H1 (cell line): ENCODE measurements at places on chromosomes 1 and 21.

DNA sequence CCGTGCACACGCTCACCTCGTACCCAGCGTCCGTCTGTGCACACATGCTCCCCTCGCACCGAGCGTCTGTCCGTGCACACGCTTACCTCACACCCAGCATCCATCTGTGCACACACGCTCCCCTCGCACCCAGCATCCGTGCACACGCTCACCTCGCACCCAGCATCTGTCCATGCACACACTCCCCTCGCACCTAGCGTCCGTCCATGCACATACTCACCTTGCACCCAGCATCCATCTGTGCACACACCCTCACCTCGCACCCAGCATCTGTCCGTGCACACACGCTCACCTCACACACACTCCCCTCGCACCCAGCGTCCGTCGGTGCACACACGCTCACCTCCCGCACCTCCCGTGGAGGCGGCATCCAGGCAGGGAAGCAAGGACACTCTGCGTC lies 24.4 kb upstream of the COL18A1 start:
- DNase-seq: no peak

DNA sequence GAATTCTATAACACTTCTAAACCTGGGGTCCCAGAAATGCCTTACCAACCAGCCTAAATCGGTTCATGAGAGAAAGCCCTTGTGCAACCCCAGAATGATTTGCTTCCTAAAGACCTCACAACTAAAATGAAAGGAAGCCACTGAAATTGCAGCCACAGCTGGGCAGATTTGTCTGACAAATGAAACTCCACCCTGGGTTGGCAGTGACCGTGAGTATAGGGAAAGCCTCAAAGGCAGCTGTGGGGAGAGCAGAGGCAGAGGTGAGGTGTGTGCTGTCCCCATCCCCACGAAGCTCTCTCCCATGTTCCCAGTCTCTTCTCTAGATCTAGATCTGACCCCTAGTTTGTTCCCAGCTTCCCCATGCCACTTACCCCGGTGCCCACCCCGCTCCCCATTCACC lies 23.1 kb downstream of the RHBDL2 start:
- no peak for DNase-seq

- no peak for DNase-seq
Observed at GRCh38 chr1:29644812-29645211, 408.5 kb downstream of the PTPRU start.

- DNase-seq: no peak
Observed at GRCh38 chr1:85494074-85494903, 29.3 kb upstream of the DDAH1 start.

GRCh38 chr1:94734963-94735901 lies 84.9 kb upstream of the SLC44A3 start:
- peak; percentile 31 for DNase-seq

- DNase-seq: no peak
Observed at GRCh38 chr1:20191266-20191825, 5.0 kb upstream of the PLA2G2C start.

GRCh38 chr1:223622132-223622842 lies 43.2 kb downstream of the CAPN8 start:
- DNase-seq: no peak

DNA sequence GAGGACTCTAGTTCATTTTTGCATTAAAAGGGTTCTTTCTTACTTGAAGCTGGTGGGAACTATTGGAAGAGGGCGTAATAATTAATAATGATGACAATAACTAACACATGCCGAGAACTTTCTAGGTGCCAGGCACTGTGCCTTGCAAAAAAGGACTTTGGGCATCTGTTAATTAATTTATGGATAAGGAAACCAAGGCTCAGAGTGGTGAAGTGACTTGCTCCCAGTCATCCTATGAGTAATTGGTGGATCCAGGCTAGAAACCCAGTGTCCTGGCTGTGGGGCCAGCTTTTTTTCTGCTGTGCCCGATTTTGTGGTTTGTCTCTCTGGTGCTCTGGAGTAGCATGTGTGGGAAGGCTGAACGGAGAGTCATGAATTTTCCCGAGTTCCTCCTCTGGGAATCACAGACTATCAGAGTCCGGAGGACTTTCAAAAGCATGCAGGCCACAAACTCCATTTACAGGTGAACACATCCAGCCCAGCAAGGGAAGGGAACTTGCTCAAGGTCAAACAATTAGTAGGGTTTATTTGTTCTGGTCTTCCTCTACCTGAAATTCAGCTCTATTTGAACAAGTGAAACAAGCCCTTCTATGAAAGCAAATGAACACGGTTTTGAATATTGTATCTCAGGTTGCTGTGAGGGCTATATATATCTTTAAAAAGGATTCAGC lies 23.4 kb downstream of the ROR1 start:
- DNase-seq: no peak

GRCh38 chr1:50179639-50180038 lies 70.9 kb downstream of the ELAVL4 start:
- no peak for DNase-seq

DNA sequence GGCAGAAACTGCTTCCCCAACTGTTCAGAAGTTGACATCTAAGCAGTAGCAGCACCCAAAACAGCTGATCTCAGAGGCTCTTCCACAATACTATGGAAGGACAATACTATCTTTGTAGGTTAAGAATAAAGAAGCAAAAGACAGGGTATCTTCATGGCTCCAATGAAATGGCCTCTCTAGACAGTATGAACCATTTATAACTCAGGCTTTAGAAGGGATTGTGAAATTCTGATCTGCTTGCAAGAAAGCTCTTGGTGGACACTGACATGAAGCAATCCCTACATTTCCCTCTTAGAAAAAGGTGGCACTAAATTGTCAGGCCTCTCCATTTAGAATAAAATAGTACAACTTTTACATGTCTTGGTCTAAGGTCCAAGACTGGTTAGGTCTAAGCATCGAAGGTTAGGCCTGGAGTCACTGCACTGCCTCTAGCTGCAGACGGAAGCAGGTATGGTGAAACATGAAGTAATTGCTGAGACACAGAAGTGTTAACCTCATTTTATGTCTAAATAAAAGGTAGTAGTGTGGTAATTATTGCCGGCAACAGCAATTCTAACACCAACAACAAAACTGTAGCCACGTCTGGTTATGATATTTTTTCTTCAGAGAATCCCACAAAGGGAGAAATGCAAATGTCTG lies 50.6 kb upstream of the HP1BP3 start:
- no peak for DNase-seq

DNA sequence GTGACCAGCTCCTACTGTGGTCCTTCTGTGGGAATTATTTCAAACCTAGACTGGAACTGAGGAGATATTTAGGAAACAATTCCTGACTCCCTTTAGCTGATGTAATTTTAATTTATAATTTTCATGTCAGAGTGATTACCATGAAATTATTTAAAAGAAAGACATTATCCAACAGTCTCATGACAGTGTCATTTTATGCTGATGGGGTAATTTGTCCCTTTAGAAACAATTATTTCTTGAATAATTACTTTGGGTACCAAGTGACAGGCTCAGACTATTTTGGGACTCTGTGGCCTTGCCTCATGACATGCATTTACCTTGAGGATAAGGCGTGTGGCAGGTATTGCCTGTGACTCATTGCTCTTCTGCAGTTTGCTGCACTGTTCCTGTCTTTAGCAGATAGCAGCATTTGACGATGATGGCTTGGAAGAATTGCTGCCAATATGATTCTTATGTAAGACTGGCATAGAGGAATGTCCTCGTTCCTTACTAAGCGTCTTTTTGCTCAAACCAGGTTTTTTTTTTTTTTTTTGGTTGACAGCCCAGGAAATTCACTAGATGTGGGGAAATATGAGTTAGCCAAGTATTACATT lies 206.0 kb upstream of the HMCN1 start:
- no peak for DNase-seq

DNA sequence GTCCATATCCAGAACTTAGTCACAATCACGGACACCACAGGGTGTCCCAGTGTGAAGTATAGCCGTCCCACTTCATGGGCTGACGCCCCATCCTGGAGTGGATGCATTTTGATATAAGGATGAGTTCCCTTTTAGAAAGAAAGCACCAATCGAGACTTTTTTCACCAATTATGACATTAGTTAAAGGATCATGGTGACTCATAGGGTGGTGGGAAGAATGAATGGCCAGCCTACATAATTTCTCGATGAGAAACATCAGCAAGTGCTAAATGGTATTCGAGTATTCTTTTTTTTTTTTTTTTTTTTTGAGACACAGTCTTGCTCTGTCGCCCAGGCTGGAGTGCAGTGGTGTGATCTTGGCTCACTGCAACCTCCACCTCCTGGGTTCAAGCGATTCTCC lies 38.5 kb upstream of the USP1 start:
- DNase-seq: no peak

GRCh38 chr1:17314491-17314971 lies 6.5 kb downstream of the PADI4 start:
- DNase-seq: no peak

- no peak for DNase-seq
Observed at GRCh38 chr1:166164646-166164994, 2.2 kb downstream of the FAM78B start.

GRCh38 chr1:81414488-81415015 lies 386.2 kb upstream of the ADGRL2 start:
- peak; percentile 57 for DNase-seq

DNA sequence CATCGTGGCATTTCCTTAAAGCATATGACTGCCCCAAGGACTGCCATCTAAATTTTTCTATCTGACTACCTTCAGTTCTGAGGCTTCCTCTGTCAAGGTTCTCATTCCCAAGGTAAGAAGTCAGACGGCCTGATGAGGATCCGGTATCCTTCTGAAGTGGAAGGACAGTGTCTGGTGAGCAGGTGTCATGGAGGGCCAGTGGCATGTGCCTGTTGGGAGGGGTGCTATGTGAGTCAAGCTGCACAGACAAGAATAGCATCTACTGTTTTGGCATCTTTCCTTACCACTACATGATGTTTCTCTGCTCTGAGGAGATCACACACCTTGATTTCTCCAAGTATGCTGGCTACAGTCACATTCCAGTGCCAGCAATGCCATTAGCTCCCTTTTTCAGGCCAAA lies 99.6 kb upstream of the RGS1 start:
- no peak for DNase-seq

- no peak for DNase-seq
Observed at GRCh38 chr21:15061747-15062605, 2.8 kb downstream of the NRIP1 start.

GRCh38 chr1:196063294-196063693 lies 544.9 kb downstream of the KCNT2 start:
- DNase-seq: no peak

GRCh38 chr1:222852326-222852725 lies 37.5 kb downstream of the DISP1 start:
- DNase-seq: no peak

GRCh38 chr1:166692346-166692745 lies 146.9 kb upstream of the POGK start:
- DNase-seq: no peak

- DNase-seq: no peak
Observed at GRCh38 chr1:118486199-118486598, 301.2 kb upstream of the SPAG17 start.

GRCh38 chr1:59497616-59498015 lies 200.7 kb downstream of the FGGY start:
- DNase-seq: no peak
